ENCODE measurements at places on chromosomes 2 and 18.

- DNase-seq = no peak
These were observed 136.2 kb upstream of the SMAD7 start for GRCh38 chr18:49086926-49087325.

- DNase-seq = no peak
These were observed 132.8 kb upstream of the SATB2 start for GRCh38 chr2:199590321-199591203.

DNA sequence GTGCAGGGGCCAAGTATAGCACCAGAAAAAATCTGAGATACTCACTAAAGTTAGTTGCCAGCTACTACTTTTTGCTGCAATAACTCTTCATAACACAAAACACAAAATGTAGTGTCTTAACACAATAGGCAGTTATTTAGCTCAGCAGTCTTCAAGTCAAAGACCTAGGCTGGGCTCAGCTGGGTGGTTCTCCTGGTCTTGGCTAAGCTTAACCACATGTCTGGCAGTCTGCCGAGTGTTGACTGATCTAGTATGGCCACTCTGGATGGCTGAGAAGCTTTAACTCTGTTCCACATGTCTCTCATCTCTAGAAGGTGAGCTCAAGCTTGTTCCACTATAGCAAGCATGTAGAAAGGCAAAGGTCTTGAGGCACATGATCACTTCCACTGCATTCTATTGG lies 451.6 kb downstream of the SOX11 start:
- no peak for DNase-seq

DNA sequence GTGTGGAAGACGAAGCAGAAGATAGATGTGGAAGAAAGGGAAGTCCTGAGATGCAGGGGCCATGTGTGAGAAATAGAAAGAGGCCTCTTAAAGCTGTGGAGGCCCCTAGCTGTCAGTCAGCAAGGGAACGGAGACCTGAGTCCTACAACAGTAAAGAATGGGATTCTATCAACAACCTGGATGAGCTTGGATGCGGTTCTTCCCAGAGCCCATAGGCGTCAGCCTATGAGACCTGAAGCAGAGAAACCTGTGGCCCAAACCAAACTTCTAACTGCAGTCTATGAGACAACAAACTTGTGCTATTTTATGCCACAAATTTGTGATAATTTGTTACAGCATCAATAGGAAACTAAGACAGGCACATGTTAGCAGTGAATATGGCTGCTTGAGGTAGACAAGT lies 583.7 kb downstream of the ADCYAP1 start:
- no peak for DNase-seq

GRCh38 chr2:101818531-101819451 lies 121.3 kb downstream of the MAP4K4 start:
- peak; percentile 65 for DNase-seq

- peak; percentile 36 for DNase-seq
These were observed 106.9 kb downstream of the FBXO15 start for GRCh38 chr18:74040459-74041332.

DNA sequence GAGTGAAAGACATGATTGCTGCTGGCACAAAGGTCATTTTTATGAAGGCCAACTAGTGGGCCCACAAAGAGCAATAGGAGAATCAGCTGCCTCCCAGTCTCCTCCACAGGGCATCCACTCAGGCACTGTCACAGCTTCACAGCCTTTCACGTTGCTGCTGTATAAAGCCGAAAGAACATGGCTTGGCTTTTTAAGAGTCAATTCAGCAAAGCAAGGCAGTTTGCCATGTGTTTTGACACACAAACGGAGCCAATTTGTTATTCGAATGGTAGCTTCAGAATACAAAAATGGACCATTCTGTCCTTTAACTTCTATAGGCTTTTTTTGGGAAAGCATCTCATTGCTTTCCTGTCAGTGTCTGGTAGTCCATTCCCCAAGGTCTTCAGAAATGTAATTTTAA lies 283.4 kb upstream of the PARD3B start:
- DNase-seq = no peak

GRCh38 chr18:41660654-41661053 lies 294.4 kb upstream of the PIK3C3 start:
- no peak for DNase-seq

DNA sequence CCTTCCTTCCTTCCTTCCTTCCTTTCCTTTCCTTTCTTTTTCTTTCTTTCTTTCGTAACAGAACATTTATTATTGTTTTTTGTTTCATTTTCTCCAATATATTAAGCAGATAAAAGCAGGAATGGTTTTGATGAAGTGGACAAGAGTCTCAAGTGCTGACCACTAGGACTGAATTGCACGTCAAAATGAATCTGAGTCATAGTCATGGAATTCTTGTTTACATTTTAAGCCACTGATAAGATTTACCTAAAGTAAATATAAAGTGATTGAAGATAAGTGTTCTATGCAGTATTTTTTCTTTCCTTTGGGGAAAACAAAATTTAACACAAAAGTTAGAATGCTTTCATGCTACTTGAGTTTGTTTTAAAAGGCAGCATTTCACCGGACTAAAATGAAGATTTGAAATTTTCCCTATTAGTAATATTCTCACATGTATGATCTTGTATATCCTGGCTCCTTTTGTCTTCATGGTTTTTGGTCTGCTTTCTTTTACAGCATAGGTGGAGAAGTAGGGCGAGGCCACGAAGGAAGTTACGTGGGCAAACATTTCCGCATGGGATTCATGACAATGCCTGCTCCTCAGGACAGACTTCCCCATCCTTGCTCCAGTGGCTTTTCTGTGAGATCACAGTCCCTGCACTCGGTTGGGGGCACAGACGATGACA lies 113.5 kb downstream of the NYAP2 start:
- DNase-seq = no peak

GRCh38 chr2:215895330-215895729 lies 118.0 kb downstream of the MREG start:
- no peak for DNase-seq

- no peak for DNase-seq
These were observed 80.7 kb upstream of the ITGA4 start for GRCh38 chr2:181376442-181376841.

GRCh38 chr2:763766-764525 lies 86.7 kb upstream of the TMEM18 start:
- no peak for DNase-seq

DNA sequence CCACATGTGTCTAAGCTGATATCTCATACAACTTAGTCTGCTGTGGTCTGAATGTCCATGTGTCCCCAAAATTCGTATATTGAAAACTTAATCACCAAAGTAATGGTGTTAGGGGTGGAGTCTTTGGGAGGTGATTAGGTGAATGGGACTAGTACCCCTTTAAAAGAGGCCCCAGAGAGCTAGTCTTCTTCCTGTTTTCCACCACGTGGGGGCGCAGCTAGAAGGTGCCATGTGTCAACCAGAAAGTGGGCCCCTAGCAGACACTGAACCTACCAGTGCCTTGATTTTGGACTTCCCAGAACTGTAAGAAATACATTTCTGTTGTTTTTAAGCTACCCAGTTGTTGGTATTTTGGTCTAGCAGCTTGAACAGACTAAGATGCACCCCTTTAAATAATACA lies 86.6 kb downstream of the ASB1 start:
- DNase-seq = peak; percentile 30

- no peak for DNase-seq
These were observed 9.9 kb upstream of the WNT6 start for GRCh38 chr2:218849721-218850120.

DNA sequence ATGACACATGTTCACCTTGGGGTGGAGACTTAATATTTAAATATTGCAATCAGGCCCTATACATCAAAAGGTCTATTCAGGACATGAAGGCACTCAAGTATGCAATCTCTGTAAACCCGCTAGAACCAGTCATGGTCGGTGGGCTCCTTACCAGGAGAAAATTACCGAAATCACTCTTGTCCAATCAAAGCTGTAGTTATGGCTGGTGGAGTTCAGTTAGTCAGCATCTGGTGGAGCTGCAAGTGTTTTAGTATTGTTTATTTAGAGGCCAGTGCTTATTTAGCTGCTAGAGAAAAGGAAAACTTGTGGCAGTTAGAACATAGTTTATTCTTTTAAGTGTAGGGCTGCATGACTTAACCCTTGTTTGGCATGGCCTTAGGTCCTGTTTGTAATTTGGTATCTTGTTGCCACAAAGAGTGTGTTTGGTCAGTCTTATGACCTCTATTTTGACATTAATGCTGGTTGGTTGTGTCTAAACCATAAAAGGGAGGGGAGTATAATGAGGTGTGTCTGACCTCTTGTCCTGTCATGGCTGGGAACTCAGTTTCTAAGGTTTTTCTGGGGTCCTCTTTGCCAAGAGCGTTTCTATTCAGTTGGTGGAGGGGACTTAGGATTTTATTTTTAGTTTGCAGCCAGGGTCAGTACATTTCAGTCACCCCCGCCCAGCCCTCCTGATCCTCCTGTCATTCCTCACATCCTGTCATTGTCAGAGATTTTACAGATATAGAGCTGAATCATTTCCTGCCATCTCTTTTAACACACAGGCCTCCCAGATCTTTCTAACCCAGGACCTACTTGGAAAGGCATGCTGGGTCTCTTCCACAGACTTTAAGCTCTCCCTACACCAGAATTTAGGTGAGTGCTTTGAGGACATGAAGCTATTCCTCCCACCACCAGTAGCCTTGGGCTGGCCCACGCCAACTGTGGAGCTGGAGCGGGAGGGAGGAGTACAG lies 108.1 kb downstream of the XRCC5 start:
- DNase-seq = no peak

GRCh38 chr18:25814841-25815458 lies 275.5 kb downstream of the SS18 start:
- no peak for DNase-seq

DNA sequence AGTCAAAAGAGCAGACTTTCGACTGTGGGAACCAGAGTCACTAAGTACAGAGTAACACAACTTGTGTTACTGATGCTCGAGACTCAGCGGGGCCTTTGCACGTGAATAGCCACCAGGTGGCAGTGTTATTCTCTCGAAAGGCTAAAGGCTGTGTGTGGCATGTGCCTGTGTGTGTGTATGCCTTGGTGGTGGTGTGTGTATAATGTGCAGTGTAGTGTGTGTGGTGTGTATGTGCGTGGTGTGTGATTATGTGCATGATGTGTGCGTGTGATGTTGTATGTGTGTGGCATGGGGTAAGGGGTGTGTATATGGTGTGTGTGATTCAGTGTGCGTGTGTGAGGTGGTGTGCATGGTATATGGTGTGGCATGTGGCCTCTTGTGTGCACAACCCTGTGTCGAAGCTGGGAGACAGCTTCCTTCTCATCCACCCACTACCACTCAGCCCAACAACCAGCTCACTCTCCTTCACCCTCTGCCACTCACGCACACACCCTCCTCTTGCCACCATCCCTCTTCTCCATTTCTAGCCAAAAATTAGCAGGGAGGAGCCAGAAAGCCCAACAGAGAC lies 83.0 kb upstream of the ZNF532 start:
- no peak for DNase-seq

DNA sequence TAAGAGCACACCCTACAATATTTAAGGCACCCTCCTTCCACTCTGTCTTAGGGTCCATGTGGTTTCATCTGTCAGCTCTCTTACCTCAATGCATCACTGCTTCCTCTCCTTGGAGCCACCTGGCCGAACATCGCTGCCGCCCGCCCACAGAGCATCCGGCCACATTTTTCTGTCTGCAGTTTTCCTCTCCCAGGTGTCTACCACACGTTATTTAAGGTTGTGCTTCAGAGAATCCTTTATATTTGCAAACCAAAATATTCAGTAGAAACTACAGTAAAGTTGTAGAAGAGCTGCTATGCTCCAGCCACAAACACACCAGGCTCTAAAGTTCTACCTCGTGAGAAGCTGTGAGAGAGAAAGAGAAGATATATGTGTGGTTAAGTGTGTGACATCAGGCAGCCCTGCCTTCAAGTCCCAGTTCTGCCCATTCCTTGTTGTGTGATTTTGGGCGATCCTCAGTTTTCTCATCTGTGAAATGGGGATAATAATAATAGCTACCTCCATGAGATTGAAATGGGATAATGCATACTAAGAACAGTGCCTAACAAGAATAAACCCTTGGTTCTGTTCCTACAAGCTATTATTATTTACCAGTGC lies 4.9 kb upstream of the STK17B start:
- peak; percentile 53 for DNase-seq

DNA sequence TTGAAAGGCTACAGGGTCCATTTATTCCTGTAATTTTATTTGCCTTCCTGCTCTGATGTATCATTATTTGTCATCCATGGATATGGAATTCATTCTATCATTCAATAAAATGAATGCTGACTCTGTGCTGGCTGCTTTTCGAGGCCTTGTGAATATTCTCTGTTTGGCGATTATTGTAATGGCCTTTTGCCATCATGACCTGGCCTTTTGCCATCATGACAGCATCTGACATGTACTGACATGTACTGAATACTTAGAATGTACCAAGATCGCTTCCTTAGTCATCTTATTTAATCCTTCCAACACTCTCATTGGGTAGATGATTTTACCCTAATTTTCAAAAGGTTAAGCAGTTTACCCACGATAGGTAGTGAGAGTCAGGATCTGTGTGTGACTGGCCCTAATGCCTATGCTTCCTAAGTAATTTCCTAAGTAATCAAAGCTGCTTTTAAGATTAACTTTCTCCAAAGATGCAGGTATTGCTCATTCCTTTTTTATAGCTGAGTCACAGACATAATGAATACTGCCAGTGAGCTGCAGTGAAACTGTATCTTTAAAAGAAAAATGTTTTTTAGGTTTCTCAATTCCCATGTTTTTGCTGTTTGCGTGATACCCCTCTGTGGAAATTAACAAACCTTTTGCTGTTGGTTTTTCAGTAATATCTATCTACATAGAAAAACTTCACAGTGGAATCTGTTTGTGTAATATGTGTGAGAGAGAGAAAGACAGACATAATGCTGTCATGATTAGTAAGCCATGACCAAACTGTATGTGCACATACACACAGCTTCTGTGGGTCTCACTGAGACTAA lies 127.8 kb downstream of the CERS6 start:
- DNase-seq = no peak

DNA sequence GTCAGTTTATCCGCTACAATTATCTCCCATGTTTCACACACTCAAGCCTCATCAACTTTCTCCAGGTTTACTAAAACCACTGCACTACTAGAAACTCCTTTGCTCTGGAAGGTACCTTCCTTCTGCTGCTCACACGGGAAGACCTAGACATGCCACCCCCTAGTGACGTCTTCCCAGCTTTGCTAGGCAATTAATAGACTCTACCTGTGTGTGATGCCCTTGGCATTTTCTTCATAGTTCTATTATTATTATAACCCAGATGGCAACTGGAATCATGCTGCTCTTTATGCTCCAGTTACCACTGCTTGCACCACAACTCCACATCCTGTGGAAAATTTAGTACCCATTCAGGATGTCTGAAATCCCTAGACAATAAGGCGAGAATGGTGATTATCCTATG lies 42.4 kb downstream of the CACNB4 start:
- DNase-seq = no peak

- DNase-seq = no peak
These were observed 87.9 kb downstream of the CDCA7 start for GRCh38 chr2:173442542-173442941.

DNA sequence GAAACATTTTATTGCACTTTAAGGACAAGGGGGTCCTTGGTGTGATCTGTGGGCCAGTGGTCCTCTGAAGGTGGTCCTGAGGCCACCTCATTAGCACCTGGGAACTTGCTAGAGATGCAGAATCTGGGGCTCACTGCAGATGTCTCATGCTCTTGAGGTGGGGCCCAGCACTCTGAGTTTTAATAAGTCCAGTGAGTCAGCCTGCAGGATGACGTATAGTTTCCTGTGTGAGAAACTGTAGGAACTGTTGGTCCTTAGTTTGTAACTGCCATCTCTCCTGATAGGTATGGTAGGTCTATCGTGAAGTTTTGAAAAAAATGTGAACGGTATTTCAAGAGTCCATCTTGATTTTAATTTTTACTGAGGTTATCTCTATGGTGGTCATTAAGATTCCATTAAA lies 2.8 kb downstream of the TRPM8 start:
- peak; percentile 16 for DNase-seq

Measured in T-helper 2 cell (primary cell).